ENCODE measurements at places on chromosomes 4 and X.

GRCh38 chr4:34486461-34487363 lies 1757.6 kb downstream of the ARAP2 start:
- DNase-seq = no peak

DNA sequence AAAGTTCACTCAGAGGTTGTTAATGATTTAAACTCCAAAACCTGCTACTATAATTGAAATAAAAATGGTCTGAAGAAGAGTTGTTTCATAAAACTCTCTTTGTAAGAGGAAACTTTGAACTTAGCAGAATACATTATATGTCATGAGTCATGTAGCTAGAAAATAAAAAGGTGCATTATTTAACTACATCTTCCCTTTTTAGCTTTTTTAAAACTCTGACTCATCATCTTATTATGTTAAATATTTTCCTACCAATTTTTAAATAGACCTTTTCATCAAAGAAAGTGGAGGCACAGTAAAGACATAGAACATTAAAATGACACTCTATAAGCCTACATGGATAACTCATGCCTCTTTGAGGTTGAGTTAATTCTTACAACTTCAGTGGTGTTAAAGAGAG lies 1.2 kb upstream of the ZNF827 start:
- DNase-seq = no peak

- DNase-seq = no peak
These were observed 350.8 kb upstream of the KLF3 start for GRCh38 chr4:38313175-38313574.

- no peak for DNase-seq
These were observed 71.7 kb upstream of the S100G start for GRCh38 chrX:16578218-16578617.

DNA sequence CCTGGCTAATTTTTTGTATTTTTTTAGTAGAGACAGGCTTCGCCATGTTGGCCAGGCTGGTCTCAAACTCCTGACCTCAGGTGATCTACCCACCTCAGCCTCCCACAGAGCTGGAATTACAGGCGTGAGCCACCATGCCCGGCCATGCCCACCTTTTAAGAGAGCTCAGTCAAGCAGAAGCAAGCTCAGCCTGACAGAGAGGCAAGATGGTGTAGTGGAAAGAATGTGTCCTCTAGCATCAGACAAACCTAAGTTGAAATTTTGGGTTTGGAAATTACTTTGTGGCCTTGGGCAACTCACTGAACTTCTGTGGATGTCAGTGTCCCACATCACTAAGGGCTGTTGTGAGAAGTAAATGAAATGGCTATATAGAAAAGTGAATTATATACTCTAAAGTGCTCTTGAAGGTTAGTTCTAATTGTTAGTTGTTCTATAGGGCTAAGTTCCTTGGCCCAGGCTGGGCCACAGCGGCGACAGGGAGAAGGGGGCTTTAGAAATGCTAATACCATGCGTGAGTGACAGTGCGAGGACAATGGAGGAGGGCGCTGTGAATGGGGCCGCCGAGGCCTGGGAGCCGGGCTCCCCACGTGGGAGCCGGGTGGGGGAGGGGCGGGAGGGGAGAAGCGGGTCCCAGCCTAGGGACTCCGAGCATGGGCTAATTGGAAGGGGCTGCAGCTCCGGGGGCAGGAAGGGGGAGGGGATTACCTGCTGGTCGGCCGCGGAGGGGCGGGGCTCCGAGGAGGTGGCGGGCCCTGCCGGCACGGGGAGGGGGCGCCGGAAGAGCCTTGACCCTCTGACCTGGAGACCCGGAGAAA lies 15.6 kb downstream of the PJA1 start:
- no peak for DNase-seq

DNA sequence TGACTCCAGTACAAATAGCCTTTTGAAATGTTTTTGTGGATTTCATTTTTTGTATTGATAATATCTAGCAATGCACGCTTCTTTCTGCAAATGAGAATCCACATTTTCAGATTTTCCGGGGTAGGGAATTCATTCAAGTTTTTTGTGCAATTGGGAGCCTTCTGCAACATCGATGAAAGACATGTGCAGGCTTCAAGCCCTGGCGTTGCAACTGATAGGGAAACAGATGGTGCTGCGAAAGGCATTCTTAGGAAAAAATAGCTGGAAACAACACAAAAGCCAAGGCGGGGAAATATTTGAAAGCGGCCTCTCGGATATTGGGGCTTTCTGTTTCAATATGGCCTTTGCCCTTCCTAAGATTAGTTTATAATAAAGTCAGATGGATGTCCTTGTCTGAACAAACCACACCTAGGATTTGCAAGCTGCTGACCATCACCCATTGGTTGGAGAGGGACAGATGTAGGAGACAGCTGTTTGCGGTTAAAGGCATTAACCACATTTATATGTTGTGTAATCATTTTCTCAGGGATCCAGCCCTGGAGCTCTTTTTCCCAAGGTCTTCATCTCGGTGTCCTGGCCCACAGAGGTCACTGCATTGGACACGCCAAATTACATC lies 136.5 kb downstream of the PRKX start:
- no peak for DNase-seq

DNA sequence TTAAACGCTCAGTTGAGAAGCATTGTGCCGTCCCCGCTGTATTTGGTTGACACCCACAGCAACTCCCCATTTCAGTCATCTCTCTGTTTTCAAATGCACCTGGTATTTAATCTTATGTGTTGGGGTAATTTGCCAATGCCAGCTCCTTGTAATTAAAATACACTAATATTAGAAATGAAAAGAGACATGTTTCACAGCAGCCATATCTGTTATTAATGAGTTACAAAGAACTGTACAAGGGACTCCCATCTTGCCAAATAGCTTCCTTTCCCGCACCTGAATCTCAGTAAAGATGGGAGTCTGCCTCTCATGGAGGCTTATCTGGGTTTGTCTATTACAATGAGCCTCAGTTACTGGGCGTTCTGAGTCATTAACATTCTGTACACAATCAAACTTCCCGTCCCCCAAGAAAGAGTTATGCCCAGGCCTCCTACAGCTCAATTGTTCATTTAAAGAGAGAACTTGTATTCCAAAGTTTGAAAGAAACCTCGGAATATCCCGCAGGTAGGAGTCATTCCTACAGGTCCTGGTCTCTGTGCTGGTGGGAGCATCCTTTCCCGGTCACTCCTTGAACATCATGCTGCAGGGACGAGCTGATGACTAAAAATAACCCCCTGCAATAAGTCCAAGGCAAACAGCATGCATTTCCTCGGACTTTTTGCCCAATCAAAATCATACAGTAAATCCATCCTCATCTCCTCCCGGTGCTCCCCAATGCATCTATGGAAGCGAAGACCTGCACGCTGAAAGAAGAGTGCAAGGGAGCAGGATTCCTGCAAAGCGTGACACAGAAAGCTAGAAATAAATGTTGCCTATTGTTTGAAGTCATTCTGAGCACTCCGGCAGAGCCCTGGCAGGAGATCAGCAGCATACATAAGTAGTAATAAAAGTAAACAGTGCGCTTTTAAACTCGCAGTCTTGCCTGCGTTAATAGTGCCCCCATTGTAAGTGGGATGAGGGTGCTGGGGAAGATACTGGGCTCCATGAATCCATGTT lies 926 bp downstream of the NDP start:
- no peak for DNase-seq

- no peak for DNase-seq
These were observed 46.3 kb downstream of the ARHGAP6 start for GRCh38 chrX:11619441-11619840.

GRCh38 chr4:13647031-13647430 lies 19.5 kb upstream of the BOD1L1 start:
- no peak for DNase-seq

DNA sequence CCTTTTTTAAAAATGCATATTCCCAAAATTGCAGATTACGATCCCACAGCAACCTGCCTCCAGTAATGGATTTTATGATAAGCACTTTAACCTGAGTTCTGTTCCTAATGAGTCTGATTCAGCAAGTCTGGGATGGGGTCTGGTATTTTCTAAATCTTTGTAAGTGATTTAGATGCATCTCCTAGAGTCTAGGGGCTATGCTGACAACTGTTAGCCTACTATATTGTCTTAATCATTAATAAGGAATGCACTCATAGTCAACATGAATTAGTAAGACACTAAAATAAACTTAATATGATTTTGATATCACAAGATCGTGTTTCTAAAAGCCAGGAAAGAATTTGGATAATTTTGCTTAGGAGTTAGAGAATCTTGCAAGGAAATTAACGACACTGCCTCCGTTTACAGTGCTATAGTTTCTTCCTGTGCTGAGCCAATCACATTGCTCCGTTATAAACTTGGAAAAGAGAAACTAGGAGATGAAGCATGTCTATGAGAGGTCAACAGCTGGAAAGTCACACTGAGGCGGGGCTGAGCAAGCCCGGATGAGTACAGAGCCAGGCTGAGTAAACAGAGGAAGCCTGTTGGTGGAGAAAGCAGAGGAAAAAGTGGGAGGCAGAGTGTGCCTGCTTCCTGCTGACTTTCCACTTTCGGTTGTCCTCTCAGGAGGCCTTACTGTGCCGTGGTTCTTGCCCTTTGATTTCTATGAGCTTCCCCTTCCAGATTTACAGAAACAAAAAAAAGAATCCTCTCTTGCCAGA lies 5.4 kb downstream of the SCARB2 start:
- DNase-seq = no peak

GRCh38 chr4:174449944-174450785 lies 72.1 kb downstream of the HPGD start:
- DNase-seq = no peak

DNA sequence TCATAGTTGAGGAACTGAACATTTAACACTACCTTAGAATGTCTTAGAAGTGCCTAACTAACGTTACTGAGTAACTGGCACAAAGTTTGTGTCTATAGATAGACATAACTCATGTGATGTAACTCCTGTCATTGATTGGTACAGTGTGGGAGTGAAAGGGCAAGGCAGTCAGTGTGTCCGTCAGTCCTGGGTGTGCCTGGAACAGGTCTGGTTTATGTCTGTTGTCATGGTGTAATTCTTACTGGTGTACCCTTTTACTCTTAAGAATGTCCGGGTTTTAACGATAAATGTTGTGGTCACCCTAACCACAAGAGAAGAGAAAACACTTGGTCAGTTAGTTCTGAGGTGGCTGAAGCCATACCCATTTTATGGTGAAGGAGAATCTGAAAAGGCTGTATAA lies 93.1 kb upstream of the ESX1 start:
- DNase-seq = no peak

DNA sequence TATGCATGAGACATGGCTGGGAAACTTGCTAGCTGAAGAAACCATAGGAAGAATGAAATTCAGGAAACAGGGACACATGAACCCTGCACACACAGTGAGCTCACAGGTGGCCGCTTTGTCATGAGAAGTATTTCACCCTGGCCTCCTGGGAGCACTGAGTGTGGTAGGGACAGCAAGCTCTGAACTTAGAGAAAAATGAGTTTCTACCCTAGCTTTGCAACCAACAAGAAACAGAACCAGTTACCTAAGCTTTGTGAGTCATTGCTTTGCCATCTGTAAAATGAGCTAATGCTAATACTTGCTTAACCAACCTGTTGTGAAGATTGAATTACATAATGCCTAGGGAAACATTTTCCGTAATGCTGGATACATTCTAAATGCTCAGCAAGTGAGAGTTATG lies 206.6 kb upstream of the HS3ST1 start:
- DNase-seq = no peak

DNA sequence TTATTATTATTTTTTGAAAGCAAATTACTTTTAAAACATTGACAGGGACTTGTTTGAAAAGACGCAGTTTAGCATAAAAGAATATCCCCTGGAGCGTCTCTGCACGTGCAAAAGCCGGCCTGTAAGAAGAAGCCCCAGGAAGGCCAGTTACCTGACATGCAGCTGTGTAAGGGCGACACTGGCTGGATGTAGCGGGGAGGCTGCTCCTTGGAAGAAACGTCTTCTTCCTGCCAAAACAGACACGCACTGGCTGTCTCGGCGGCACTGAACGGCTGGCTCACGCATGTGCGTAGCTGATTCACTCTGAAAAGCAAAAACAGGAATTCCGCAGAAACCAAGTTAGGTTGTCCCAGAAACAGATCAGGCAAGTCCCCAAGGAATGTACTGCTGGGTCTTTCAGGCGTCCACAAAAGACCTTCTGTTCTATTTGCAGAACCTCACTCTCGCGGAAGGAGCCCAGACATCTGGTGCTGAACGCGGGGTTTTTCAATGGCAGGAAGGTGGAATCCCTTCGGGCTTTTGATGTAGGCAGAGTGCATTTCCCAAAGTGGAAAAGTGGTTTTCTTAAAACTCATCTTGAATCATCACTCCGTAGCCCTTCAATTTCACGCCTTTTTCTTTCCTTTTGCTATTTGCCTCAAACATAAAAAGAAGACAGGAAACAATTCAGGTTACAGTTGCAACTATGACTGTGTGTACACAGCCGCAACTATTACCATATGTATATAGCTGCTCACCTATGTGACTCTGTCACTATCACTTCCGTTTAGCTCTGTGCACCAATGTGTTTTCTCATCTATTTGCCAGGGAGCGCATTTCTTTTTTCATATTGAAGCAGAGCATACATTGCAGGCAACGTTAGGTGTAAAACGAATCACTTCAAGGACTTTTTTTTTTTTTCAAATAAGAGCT lies 38.1 kb upstream of the ARSH start:
- DNase-seq = no peak

DNA sequence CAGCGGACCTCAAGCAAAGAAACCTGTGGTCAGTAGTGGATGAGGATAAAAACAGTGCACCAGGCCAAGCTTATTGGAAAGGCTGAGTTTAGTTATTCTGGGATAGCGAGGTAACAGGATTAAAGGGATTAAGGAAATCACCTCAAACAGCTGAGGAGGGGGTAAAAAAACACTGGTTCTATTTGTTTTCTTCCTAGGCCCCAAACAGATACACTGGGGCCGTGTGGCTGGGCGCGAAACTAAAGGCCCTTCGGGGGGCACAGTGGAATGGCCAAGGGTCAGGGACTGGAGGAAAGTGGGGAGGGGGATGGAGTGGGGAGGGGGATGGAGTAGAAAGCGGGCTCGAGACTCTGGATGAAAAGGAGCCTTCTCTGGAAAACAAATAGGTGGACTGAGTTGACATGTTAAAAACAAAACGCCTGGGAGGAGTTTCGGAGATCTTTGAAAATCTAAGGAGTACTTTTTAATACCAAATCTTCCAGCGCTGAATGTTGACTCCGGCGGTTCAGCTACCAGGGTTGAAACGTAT lies 2.9 kb downstream of the SOX3 start:
- no peak for DNase-seq

GRCh38 chrX:118558926-118559325 lies 63.3 kb downstream of the DOCK11 start:
- DNase-seq = no peak

- DNase-seq = no peak
These were observed 216.5 kb downstream of the PDHA2 start for GRCh38 chr4:96056346-96056934.

- DNase-seq = no peak
These were observed 2.0 kb downstream of the BCOR start for GRCh38 chrX:40095583-40096394.

GRCh38 chr4:141022111-141022695 lies 111.1 kb downstream of the RNF150 start:
- DNase-seq = peak; percentile 80

- DNase-seq = no peak
These were observed 235.4 kb downstream of the MAML3 start for GRCh38 chr4:139918591-139918990.

DNA sequence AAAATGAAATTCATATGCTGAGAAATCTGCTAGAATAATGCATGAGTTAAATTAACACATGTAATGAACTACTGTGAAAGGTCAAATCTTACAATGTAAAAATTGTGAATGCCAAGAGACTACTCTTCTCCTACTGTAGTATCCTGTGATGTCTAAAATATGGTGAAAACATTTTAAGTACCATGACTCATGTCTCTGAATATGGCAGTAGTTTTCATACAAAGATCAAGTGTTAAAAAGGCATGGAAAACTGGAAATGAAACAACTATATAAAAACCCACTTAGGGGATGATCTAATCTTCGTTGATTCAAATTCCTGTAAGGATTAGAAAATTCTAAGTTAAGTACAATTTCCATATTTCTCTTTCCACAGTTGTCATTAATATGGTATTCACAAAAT lies 221.3 kb downstream of the PPP3CA start:
- no peak for DNase-seq
